Cerebellum (tissue), 4 donors: ENCODE measurements at places on chromosomes 6 and 20.

DNA sequence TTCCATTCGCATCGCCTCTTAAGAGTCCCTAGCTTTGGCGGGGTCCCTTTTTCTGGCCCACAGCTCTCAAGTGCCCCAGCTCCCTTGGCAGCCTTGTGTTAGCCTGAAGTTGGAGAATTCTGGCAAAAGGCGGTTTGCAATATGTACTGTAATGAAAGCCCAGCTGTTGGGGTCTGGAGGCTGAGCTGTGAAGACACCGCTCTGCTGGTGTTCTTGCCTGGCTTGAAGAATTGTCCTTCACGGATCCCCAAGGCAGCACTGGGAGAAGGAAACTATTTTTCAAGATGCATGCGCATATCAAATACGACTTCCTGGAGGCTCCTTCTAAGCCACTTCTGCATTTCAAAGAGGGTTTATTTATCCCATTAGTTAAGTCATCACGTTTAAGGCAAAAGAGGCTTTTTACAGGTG, 21.4 kb upstream of the CITED2 start:
- DNase-seq: no peak

DNA sequence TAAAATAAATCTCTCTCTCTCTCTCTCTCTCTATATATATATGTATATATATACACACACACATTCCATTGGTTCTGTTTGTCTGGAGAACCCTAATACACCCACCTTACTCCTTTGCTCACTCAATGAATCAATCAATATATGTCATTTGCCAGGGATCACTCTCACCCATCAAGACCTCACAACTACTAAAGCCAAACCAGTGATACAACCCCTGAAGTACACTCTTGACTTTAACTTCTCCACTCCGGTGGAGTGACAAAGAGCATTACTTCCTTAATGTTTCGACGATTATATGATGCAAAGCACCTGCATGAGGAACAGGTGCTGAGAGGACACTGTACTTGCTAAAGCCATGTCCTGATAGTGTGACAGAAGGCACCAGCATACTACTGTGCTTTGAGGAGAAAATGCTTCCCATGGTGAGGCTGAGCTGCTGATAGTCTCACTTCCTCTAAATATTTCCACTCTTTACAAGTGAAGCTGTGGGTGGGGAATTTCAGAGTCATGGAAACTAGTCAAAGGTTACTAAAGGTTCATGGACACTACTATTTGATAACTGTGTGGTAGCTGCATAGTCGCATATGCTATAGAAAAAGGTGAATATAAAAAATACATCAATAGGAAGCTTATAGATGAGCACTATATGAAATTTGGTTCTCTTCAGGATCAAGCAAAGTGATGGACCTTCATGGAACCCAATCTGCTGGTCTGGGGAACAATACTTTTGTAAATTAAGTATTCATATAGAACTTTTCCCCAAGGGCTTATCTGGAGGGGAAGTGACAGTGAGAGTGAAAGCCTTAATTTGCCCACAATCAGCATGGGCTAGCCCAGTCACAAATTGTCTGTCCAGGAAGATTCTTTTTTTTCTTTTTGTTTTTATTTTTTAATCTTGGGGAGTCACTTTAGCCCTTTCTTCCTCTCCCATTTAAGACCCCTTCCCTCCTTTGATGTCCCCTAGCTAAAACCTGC, 141.9 kb upstream of the NEDD9 start:
- no peak for DNase-seq

DNA sequence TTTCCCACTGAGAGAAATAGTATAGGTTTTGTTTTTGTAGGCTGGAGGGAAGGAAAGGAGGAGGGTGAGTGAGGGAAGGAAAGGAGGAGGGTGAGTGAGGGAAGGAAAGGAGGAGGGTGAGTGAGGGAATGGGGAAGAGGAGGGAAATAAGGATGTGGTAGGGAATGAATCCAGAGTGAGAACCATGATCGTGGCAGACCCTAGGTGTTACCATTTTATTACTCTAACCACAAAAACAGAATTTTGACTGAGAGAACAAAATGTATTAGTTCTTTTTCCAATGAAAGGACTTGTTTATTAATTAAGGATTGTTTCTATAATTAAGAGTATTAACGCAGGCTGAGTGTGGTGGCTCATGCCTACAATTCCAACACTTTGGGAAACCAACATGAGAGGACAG, 16.4 kb downstream of the SSR1 start:
- DNase-seq: no peak

DNA sequence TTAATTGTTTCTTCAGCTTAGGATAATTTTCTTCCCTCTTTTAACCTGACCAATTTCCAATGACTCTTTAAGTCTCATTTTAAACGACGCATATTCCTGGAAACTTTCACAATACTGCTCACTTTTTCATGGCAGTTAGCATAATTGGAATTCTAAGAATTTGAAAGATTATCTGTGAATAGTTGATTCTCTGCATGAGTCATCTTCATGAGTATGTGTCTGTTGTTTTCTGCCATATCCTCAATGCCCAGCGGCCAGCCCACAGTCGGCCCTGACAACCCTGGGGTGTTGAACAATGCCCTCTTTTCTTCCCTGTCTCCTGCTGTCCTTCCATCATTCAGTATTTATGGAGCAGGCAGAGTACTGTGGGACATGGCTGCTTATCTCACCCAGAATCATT, 554.2 kb downstream of the CDH26 start:
- no peak for DNase-seq

- no peak for DNase-seq
Observed at GRCh38 chr20:40331807-40332560, 357.1 kb downstream of the MAFB start.

DNA sequence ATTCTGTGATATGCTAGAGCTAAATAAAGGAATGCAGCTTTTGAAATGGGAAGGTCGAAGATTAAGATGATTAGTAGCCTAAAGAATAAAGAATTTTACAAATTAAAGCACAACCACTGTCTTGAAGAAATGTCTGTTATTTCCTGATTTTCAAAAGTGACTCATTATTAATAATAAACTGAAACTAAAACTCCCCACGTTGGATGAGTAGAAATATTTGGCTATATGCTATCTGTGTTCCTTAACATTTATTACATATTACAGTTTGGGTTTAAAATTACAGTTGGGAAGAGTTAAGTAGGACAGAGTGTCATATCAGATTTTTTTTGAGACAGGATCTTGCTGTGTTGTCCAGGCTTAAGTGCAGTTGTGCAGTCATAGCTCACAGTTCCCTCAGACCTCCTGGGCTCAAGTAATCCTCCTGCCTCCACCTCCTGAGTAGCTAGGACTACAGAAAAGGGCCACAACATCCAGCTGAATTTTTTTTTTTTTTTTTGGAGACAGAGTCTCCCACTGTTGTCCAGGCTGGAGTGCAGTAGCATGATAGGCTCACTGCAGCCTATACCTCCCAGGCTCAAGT, 47.1 kb downstream of the AKIRIN2 start:
- DNase-seq: no peak

DNA sequence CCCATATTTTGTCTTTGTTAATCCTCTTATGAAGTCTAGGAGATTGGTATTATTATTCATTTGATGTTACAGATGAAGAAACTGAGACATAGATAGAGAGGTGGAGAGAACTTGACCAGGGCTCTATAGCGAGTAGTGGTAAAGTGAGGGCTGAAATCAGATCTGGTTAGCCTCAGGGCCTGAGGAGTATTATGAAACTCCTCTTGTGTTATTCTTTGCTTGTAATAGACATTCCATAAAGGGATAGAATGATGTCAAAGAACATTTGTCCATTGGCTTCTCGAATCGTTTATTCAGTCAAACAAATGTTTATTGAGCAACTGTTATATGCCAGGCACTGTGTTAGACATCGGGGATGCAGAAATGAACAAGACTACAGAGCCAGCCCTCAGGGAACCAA, at the start of gene IL22RA2:
Gene IL22RA2, minus strand, starts transcription at position 144 of the 400 bp plus-strand sequence. CDS start 11,895 bp downstream, outside the sequence.
- no peak for DNase-seq

GRCh38 chr20:40329321-40329720, 359.7 kb downstream of the MAFB start:
- no peak for DNase-seq

DNA sequence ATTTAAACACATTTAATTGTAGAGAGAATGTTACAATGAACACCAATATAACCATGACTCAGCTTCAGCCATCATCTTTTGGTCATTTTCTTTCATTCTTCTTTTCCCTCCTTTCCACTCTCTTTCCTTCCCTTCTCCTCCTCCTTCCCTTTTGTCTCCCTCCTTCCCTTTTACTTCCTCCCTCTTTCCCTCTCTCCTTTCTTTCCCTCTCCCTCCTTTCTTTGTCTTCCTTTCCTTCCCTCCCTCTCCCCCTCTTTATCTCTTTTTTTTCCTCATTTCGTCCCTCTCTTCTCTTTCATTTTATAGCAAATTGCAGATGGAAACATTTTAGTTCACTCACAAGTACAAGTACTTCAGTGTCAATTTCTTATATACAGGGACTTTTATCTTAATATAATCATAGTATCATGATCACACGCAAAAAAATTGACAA, 1.8 kb downstream of the ZKSCAN3 start:
- no peak for DNase-seq

GRCh38 chr6:5211492-5211891, 49.3 kb downstream of the LYRM4 start:
- DNase-seq: no peak

DNA sequence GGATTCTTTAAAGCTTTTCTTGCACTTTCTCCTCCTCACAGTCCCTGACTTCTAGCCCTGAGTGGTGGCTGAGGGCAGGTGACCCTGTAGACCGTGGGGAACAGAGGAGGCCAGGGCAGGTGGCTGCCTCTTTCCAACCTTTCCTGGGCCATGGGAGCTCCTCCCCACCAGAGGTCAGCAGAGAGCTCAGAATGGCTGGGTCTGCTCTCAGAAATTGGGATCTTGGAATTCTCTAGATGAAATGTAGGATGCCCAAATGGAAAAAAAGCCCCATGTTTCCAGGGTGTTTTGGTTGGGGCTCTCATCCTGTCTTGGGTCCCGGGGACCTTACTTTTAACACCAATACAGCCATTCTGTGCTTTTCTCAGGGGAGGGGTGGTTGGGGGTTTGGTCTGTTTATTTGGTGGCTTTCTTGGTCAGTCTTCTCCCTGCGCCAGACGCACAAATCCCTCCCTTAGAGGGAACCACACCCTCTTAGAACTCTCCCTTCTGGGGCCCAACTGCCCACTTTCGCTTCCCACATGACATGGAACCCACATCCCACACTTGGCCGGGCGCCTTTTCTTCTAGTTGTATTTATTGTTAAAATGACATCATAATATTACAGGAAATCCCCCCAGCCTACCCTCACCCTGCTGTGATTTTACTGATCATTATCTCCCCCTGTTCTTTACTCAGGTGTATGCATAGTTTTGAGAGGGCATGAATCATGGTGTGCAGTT, 17.9 kb downstream of the GNAS start:
- peak; percentile 82 for DNase-seq

GRCh38 chr6:89145091-89145955, 532 bp upstream of the PM20D2 start:
- peak; percentile 33 for DNase-seq

- no peak for DNase-seq
Observed at GRCh38 chr20:33724439-33725094, 4.5 kb upstream of the PXMP4 start.

- no peak for DNase-seq
Observed at GRCh38 chr6:114421199-114421598, 78.4 kb upstream of the HS3ST5 start.

DNA sequence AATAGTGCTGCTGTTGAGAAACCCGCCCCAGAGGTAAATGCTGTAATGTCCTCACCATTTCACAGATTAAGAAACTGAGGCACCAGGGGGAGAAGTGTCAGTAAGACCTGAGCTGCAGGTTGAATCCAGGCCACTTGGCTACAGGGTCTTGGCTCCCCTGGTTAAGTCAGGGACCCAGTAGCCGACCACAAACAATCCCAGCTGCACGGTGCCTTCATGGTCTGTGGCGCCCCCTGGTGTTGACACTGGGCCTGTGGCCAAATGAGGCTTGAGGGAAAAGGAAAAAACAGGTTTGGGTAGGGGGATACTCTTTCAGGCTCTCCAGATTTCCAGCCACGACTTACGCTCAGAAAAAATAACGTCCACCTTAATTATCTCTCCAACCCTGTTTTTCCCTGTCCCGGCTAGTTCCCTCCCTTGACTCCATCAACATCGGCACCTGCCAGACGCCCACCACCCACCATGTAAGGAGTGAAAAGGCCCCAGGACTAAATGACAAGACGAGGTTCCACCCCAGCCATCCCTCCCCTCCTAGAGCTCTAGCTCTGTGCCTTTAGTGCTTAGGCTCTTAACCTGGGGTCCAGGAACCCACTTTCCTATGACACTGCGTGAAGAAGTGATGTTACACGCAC, 47.7 kb upstream of the POLR1H start:
- no peak for DNase-seq

GRCh38 chr20:25296094-25297093, 48.5 kb downstream of the PYGB start:
- no peak for DNase-seq

DNA sequence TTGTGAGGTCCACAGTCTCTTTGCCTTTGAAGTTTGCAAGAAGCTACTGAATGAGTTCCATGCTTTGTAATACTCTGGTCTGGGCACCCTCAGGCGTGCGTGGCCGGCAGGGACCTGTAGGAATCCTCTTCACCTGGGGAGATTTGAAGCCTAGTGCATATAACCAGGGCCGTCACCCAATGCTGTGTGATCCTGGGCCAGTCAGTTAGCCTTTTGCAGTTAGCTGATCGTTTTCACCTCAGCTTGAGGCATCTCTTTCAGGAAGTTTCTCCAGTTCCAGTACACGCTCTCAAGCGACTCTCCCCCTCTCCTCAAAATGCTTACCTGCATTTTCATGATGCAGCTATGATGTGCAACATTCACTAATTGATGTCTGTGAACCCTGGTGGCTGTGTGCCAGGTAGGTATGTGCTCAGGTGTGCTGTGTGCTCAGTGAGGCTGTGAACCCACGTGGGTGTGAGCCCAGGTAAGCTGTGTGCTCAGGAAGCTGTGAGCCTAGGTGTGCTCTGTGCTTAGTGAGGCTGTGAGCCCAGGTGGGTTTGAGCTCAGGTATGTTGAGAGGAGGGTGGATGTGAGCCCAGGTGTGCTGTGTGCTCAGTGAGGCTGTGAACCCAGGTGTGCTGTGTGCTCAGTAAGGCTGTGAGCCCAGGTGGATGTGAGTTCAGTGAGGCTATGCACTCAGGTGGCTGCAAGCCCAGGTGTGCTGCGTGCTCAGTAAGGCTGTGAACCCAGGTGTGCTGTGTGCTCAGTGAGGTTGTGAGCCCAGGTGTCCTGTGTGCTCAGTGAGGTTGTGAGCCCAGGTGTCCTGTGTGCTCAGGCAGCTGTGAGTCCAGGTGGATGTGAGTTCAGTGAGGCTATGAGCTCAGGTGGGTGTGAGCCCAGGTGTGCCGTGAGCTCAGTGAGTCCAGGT, 120.4 kb downstream of the PHACTR3 start:
- no peak for DNase-seq

DNA sequence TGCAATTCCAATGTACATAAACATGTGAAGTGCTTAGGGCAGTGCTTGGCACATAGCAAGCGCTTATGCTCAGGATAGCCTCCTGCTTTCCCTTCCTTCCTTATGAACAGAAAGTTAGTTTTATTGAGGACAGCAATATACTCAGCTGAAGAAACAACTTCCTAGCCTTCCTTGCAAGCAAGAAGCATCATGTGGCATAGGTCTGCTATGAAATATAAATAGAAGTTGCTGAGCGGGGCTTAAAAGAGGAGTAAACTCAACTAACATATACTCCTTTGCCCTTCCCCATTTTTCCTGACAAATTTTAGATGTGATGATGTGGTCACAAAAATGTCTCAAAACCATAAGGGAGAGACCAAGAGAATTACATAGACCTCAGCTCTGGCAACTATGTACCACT, 98.9 kb downstream of the KIF16B start:
- DNase-seq: no peak

- DNase-seq: peak; percentile 3
Observed at GRCh38 chr6:122947355-122947754, 48.7 kb upstream of the CLVS2 start.
